Kidney capillary endothelial cell (primary cell): ENCODE measurements at places on chromosomes 1 and 21.

GRCh38 chr1:200027264-200027823, at the start of gene NR5A2:
TSS of gene NR5A2 (plus strand) at chr1:200027710. CDS start at chr1:200027848, 138 bp downstream.
- no peak for DNase-seq

- DNase-seq, result no peak
Observed at GRCh38 chr1:116919802-116920201, 10.1 kb downstream of the PTGFRN start.

GRCh38 chr21:31658053-31658452, 1.4 kb upstream of the SOD1 start:
- DNase-seq, result no peak

- no peak for DNase-seq
Observed at GRCh38 chr1:53246261-53247134, 8.2 kb upstream of the MAGOH start.

- DNase-seq, result no peak
Observed at GRCh38 chr1:17520473-17521319, 18.8 kb upstream of the ARHGEF10L start.

GRCh38 chr1:184882957-184883815, 91.1 kb downstream of the NIBAN1 start:
- DNase-seq, result no peak
